GM13977 (cell line): ENCODE measurements at places on chromosomes 2 and 18.

DNA sequence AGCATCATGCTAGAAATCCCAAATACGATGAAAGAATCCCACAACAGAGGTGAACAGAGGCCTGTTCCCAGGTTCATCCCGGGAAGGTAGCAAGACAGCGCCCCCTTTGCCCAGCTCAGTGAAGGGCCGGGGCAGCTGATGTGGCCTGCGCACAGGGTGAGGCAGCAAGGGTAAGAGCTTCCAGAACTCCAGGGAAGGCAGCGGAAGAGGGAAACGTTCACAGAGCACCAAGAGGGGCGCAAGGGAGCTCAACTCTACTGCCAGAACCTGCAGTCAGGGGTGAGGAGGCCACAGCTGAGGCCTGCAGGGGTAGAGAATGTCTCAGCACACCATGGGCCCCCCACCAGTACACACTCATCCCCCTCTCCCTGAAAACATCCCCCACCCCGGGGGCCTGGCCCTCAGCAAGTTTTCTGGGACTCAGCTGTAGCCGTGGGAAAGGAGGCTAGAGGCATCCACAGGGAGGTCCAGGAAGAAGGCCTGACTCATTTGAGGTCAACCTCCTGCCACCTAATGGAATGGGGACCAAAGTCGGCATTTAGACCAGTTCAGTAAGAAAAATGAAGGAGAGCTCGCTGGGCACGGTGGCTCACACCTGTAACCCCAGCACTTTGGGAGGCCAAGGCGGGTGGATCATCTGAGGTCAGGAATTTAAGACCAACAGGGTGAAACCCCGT, 95.6 kb upstream of the ASAP2 start:
- no peak for DNase-seq

- no peak for DNase-seq
Observed at GRCh38 chr2:217707131-217707611, 295.6 kb downstream of the TNS1 start.

DNA sequence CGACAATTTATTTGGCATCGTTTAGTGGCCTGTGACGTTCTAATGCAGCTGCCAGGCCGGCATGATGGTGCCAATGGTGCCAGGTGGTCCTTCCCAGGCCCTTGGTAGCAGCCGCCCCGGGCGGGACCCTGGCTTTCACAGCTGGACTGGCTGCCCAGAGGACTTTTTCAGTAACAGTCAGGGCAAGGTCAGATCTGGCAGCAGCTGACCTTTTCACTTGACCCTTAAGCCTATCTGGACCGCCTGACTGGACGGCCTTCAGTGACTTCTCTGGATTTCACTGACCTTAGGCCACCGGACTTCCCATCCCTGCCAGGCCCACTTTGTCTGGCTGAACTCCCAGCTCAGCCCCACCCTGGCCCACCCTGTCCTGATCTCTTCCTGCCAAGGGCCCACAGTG, 15.9 kb downstream of the TRIB2 start:
- DNase-seq: no peak

DNA sequence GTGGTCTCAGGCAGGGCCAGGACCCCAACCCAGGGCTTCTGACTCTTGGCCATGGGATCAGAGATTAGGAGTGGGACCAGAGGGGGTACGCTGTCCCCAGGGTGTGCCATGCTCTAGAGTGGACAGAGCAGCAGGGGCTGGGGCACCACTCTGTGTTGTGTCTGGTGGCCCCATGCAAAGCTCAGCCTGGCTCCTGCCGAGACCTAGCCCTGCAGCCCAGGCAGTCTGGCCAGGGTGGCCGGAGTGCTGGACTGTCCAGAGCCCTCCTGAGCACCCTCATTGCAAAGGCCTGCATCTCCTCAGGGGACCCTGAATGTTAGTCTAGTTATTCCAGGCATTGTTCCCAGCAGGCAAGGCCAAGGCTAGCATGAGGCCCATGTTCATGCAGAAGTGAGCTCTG, 162.3 kb downstream of the TNS1 start:
- no peak for DNase-seq

GRCh38 chr2:68466361-68466777, 725 bp downstream of the FBXO48 start:
- DNase-seq: no peak

DNA sequence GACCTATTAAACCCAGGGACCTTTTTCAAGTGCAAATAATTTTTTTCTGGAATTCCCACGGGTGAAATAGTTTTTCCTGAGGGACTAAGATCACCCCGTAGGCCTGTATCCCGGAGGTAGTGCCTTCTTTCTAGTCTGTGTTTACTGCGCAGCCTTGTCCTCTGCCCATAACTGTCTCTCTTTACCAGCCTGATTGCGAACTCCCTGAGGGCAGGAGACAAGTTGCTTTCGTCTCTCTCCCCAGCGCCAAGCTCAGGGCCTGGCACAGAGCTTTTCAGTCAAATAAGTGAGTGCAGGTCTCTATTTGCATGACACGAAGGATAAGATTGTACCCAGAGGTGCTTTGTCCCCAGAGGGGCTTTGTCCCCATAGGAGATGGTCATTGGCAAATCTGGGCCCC, 123.9 kb downstream of the DDX1 start:
- DNase-seq: no peak

DNA sequence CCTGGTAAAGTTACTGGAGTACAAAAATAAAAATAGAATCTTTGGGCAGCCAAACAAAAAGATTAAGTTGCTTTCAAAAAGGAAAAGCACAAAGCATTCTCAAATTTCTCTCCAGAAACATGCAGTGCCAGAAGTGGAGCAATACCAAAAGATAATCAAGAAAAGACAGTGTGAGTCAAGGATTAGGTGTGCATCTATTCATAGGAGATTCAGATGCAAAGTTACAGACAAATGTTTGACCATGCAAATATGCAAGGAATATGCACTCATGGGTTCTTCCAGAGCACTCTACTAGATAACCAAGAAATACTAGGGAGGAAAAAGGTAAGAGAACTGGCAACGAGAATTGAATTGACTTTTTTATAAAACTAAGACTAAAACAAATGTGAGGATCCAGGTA, 51.8 kb upstream of the CDH20 start:
- DNase-seq: no peak

DNA sequence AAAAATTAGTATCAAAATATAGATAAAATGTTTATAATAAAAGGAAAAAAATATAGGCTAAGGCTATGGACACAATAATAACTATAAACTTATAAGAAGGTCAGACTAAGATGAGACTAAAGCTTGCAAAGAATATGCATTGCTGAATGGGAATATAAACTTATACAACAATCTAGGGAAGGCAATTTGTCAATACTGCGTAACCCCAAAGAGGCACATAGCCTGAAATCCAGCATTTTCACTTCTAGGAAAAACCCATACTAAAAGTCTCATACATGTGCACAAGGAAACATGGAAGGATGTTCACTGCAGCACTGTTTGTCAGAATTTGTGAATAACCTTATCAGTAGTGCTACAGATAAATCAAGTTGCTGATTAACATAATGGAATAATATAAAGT, 45.5 kb downstream of the FANCL start:
- DNase-seq: no peak

DNA sequence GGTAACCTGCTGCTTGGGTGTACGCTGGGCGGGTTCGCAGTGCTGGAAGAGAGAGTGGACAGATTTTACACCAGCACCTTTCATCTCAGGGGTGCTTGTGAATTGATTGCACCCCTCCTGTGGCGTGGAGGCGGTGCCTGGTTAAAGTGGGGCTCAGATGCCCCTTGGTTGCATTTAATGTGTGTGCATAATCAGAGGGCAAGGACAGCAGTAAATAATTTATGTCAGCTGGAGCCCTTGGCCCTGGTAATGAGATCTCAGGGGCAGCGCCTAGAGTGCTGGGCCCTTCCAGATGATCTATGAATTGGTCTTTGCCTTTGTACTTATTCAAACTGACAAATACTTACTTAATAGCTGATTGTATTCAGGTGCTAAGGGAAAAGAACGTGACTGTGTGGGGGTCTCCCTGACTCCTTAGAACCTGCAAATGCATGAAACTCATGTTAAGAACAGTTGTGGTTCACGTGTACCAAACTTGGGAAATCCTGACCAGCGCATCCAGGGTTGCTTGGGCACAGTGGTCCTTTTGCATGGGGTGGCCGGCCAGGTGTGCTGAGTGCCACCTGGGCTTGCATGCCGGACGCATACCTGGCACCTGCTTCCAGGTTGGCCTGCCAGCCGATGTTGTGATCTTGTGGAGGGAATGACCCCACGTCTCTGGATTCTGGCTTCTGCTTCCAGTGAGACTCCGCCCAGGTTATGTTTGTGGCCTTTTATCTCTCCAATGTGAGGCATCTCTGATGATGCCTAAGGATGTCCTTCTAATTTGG, 118.5 kb downstream of the AGAP1 start:
- DNase-seq: no peak

GRCh38 chr2:30273574-30273929, 42.2 kb downstream of the LBH start:
- DNase-seq: no peak

DNA sequence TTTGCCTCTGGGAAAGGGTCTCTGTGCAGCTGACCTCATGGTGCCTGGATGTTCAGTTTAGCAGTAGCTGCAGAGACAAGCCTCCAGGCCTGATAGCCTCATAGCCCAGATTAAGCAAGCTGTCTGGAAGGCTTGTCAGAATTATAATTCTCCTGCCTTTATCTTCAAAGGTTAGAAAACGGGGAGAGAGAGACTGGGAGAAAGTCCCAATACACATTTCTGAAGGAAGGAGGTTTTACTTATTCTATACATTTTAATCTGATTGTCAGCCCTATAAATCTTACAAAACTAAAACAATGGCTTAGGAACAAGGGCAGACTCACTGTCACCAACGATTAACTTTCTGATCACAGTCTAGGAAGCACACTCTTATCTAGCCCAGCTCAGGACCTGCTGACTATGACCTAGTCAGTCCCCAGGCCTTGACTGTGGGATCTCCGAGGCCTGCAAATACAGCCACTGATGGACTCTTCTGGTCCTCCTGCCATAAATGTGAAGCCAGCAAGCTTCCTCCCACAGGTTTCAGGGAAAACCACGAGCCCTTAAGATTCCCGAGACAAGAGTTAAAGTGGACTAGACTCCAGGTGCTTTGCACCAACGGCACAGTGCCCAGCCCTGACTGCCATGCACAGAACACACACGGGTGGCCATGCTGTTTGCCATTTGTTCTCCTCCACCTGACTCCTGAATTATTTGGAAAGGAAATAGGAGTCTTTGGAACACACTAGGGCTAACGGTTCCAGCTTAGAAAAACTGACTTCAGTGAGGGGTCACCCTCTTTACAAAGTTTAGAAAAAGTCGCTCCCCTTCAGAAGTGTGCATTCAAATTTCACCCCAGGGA, 111.4 kb upstream of the SMAD7 start:
- no peak for DNase-seq

GRCh38 chr2:26988058-26988860, 17.8 kb downstream of the MAPRE3 start:
- DNase-seq: no peak

GRCh38 chr2:217935901-217936684, 66.7 kb downstream of the TNS1 start:
- DNase-seq: no peak

GRCh38 chr2:235658351-235659174, 164.7 kb downstream of the AGAP1 start:
- no peak for DNase-seq

- no peak for DNase-seq
Observed at GRCh38 chr18:2589345-2590068, 18.1 kb downstream of the NDC80 start.

- DNase-seq: no peak
Observed at GRCh38 chr2:205868053-205868452, 185.8 kb downstream of the NRP2 start.

- peak; percentile 51 for DNase-seq
Observed at GRCh38 chr18:61502472-61502871, 169.2 kb downstream of the CDH20 start.

- no peak for DNase-seq
Observed at GRCh38 chr2:54360055-54360792, 95.9 kb upstream of the SPTBN1 start.

DNA sequence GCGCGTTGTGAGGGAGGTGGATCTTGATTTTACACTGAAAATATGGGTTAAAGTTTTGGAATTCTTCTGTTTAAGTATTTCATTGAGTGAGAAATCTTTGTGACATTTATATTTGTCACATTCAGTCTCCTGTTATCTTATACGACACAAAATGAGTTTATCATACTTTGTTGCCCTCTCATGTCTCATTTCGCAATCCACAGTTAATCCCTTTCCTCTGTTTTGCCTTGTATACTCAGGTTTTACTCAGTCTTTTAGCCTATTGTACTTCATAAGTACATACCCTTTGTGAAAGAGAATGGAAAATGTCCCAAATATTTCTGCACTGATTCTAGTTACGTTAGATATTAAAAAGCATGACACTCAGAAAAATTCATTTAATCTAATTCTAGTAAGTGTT, 142.7 kb downstream of the ATP9B start:
- no peak for DNase-seq

DNA sequence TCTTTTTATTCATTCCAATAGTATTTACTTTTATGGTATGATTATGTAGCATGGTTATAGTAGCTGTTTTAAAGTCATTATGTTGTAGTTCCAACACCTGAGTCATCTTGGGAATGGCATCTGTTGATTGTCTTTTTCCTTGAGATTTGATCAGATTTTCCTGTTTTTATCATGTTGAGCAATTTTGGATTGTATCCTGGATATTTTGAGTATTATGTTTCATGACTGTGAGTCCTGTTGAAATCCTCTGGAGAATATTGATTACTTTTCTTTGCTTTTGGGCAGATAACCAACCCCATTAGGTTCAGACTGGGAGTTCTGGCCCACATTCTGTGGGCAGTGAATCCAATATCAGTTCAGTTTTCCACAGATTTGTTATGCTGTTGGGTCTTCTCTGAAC, 163.2 kb upstream of the SPRED2 start:
- DNase-seq: no peak
